Right ventricle myocardium superior (tissue), 1 donor: ENCODE measurements at places on chromosomes 16 and 17.

DNA sequence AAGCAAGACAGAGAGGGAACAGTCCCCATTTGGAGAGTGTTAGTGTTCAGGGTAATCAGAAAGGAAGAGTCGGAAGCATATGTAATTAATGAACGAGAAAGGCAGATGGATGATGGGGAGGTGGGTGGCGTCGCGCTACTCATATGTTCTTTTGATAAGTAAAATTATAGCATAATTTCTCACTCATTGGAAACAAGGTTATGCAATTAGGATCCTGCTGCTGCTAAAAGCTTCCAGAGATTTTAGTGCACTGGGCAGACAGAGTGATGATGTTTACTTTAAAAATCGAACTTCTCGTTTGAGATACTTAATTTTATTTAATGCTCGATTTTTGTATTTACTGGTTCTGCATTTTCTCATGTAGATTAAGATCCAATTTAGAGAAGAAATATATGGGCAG lies 96.2 kb downstream of the PRKCA start:
- no peak for DNase-seq

GRCh38 chr16:67396159-67397035 lies 3.1 kb upstream of the TPPP3 start:
- peak; percentile 84 for DNase-seq

DNA sequence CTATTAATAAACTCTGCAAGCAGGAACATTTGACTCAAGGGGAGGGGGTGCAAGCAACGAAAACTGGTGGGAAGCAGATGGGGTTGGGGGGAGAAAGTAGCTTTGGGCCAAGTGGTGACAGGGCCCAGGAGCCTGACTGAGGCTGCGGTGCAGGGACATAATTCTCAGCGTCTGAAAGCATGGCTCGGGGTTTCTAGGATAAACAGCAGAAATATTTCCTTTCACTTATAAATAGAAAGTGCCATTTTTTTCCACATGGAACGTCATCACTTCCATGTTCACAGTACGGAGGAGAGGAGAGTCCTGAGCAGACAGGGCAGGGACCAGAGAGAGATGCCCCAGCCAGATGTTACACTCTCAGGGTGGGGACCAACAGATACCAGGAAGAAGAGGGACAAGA lies 197.1 kb downstream of the ZFHX3 start:
- DNase-seq: no peak

- peak; percentile 37 for DNase-seq
Measured at GRCh38 chr17:79001190-79002020, 8.2 kb downstream of the CANT1 start.

- no peak for DNase-seq
Measured at GRCh38 chr16:71912534-71913275, 17.4 kb downstream of the IST1 start.

- no peak for DNase-seq
Measured at GRCh38 chr16:67853670-67854069, 6.2 kb upstream of the CENPT start.

GRCh38 chr16:49492896-49493626 lies 119.5 kb downstream of the C16orf78 start:
- no peak for DNase-seq
